ENCODE measurements at places on chromosomes 6 and 20.

DNA sequence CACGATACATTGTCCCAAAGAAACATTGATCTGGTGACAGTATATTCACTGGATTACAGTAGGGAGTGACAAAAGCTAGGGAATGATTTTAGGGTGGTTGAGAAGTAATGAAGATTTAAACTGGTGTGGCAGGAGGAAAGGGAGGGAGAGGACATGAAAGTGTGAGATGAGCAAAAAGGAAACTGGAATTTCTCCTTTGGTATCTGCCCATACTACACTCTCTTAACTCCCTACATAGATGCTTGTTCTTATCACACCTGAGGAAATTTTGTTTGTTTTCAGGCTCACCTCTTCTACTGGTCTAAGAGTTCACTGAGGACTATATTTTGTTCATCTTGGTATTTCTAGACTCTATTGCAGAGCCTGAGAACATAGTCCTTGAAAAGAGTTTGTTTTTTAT is 44.9 kb upstream of the CEP162 start:
- no peak for DNase-seq

DNA sequence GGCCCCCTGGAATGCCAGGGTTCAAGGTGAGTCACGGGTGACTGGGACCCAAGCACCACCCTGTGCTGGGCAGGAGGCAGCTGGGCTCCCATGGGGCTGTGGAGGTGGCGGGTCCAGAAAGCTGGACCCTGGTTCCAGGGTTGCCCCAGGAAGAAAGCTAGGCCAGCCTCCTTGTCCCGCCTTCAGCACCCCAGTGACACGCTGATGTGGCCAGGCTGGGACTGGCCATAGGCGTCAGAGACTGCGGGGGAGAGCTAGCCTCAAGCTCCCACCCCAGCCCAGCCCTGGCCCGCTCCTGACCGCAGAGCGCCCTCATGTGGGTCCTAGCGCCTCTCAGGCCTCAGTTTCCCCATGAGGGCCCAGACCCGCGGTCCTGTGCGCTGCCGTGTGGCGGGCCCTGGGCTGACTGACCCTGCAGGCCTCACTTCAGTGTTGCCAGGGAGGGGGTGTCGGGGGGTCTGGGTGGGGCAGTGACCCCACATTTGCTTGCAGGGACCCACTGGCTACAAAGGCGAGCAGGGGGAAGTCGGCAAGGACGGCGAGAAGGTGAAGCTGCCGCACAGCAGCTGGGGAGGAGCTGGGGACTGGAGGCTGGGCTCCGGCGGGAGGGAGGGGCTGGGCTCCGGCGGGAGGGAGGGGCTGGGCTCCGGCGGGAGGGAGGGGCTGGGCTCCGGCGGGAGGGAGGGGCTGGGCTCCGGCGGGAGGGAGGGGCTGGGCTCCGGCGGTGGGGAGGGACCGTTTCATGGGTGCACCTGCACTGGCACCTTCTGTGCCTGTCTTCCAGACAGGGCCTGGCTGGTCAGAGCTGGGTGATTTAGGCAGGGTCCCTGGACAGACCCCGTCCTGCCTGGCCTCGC is 7.9 kb downstream of the COL9A3 start:
- DNase-seq, result no peak

DNA sequence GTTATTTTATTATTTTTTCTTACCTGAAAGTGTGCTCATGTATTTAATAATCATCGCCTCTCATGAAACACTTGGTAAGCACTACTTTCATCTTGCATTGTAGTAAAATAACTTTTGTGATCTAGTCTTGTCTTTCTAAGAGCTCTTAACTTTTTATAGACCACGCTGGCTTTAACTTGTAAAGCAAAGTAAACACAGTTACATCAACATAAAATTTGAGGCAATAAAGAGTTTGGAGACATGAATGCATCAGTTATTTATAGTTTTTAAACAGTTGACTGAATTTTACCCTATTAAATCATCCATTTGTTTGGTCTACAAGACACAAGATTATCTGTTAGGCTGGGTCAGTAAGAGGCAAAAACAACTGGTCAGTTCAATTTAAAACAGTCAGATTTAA is 218.5 kb upstream of the KCNQ5 start:
- no peak for DNase-seq

DNA sequence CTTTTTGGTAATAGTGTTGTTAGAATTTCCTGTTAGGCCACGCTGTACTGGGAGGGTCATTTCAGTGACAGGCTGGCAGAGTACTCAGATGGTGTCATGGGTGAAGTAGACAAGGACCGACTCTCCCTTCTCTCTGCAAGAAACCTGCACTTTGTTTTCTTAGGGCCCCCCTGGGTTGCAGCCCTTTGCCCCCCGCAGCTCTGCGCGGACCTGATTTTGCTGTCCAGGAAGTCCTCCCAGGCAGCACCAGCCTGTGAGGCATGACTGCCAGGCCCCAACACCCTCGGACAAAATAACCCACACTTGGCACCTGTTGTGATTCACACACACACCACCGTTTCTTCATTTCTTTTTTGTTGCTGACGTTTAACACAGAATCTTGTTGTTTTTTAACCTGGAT is 21.8 kb upstream of the CLDN20 start:
- DNase-seq, result no peak

DNA sequence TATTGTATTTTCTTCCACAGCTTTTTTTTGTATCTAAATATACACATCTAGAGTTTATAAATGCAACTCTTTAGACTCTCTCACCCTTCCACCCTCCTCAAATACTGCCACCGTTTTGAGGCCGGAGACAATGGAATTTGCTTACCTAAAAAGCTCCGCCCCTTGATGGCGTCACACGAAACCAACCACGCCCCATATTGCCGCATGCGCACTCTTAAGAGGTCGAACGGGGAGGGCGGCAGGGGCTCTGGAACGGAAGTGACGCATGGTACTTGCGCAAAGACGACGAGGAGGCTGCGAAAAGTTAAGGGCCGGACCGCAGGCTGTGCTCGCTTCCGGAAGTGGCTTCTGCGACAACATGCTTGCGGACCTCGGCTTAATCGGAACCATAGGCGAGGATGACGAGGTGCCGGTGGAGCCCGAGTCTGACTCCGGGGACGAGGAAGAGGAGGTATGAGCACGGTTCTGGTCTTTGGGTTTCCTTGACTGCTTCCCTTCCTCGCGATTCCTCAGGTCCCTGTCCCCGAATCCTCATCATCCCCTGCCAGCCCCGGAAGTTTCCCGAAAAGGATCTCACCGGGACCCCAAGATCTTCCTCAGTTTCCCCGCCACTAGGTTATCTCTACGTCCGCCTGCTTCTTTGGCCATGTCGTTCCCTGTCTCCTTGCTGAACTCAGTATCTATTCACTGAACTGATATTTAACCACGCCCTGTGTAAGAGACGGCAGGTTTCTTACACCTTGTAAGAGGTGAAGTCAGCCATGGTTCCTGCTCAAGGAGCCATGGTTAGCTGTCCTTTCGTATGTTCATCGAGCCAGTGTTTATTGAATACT is at the start of gene DDX27:
Gene DDX27, plus strand, starts transcription at position 326 of the 833 bp plus-strand sequence. Its CDS starts 33 bp downstream, at position 359.
- DNase-seq, result peak; percentile 99

GRCh38 chr6:122845916-122846612 is 57.0 kb downstream of the SMPDL3A start:
- no peak for DNase-seq

DNA sequence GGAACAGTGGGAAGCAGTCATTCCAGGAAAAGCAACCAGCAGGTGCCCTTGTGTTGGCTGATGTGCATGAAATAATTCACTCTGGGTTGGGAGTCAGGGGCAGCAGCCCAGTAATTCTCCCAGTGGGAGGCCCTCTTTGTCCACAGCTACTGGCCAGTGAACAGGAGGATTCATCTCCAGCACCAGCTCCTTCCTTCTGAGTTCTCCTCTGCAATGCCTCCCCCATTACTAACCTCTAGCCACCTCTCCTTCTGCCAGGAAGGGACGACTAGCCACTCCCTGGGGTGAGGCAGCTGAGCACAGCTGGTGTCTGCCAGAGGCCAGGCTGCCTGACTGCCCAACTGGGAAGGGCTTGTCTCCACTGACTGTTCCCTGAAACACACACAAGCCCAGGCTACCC is 12.5 kb upstream of the R3HDML start:
- DNase-seq, result no peak

All from renal pelvis (tissue), 12 donors.